ENCODE measurements at places on chromosomes 16 and 17.

GRCh38 chr16:27720731-27721530 is 171.0 kb downstream of the KATNIP start:
- no peak for DNase-seq

GRCh38 chr17:213286-214105 is 32.0 kb upstream of the DOC2B start:
- no peak for DNase-seq

DNA sequence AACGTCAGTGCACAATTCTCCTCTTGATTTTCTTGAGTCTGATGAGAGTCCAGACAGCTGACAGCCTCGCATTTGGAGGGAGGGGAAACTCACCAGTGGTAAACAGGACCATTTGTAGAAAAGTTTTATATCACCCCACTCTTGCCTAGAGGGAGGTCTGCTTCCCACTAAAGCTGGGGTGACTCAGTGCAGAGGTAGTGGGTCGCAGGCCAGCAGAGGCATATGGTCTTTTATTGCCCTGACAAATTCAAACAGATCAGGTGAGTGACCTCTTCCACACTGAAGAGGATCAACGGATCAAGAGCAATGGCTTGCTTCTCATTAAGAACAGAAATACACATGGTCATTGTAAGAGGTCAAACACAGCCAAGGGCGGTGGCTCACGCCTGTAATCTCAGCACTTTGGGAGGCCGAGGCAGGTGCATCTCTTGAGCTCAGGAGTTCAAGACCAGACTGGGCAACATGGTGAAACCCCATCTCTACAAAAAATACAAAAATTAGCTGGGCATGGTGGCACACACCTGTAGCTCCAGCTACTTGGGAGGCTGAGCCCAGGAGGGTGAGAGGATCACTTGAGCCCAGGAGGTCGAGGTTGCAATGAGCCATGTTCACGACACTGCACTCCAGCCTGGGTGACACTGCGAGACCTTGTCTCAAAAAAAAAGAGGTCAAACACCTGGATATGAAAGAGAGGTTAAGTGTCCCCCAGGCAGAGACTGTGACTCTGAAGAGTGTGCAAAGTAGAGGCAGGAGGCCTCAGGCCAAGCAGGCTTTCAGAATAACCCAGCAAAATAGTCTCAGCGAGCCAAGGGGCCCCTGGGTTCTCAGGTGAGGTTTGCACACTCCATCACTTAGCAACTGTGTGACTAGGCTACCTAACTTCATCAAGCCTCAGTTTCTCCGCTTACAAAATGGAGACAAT is 56.5 kb upstream of the ERN1 start:
- DNase-seq, result no peak

GRCh38 chr17:78892520-78892919 is 10.5 kb downstream of the CEP295NL start:
- DNase-seq, result no peak

DNA sequence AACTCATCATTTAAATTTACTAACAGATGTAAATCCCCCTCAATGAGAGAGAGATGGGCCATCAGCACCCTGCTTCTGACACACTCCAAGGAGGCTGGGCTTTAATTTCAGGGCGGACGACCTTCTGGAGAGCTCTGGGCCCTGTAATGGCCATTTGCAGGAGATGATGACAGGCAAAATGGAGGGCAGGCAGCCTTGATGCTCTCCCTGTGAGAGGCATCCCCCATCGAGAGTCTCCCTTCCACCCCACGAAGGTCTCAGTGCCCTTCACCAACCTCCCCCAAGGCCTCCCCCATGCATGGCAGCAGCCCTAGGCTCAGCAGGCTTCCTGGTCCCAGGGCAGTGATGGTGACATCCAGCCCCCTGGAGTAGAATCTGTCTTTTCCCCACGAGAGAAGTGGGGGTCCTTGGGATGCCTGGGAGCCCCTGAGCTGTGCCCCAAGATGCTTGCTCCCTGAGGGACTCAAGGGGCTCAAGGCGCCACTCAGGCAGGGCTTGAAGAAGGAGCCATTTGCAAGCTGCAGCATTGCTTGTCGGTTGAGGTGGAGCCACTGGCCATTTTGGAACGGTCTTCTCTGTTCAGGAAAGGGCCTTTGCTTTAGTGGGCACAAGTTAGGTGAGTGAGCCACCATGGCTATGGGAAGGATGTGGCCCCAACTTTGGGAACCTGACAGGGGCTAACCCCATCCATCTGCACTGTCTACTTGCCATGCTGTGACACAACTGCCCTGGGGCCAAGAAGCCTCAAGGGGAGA is 82.6 kb downstream of the C16orf78 start:
- DNase-seq, result no peak

GRCh38 chr17:36920032-36921005 is 17.0 kb upstream of the LHX1 start:
- no peak for DNase-seq

- DNase-seq, result peak; percentile 26
These were observed 40.7 kb downstream of the TMEM186 start for GRCh38 chr16:8756755-8757154.

DNA sequence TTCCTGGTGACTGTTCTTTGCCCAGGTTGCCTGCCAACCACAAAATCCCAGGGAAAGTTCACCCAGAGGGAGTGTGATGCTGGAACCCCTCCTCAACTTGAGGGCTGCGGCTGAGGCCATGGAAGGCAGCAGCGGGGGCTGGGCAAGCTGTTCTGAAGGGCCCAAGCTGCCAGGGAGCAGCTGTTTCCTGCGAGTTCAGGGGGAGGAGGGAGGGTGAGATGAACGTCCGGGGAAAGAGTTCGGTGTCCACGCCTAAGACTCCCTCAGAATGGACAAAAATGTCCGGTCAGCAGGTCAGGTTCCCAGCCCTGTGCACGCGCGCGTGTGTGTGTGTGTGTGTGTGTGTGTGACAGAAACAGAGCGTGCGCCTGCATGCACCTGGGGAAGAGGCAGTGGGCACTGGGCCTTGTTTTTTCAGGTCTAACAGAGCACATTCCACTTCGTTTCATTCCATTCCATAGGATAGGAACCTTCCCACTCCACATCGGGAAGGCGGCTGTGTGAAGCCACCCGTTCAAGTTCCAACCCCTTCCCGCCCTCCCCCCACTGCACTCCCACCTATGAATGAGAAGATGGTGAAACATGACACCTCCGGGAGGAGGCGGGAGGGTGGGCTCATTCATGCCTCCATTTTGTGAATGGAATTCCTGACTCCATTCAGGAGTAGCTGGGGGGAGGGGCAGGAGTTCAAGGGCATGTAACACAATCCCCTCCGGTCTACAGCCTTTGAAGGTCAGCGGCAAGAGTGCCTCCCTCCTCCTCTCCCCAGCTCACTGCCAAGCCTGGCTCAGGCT is 15.7 kb downstream of the ETV4 start:
- DNase-seq, result peak; percentile 81

GRCh38 chr16:72787514-72788268 is 260.2 kb downstream of the ZFHX3 start:
- no peak for DNase-seq

GRCh38 chr17:66941773-66942450 is 22.6 kb upstream of the CACNG4 start:
- DNase-seq, result no peak

- DNase-seq, result no peak
These were observed 16.2 kb upstream of the CSF3 start for GRCh38 chr17:39999067-39999466.

GRCh38 chr16:68490829-68491575 is 42.7 kb upstream of the SMPD3 start:
- DNase-seq, result no peak

- DNase-seq, result no peak
These were observed 311.1 kb upstream of the MAF start for GRCh38 chr16:79911660-79912059.

GRCh38 chr16:83023011-83023410 is 396.2 kb downstream of the CDH13 start:
- no peak for DNase-seq

DNA sequence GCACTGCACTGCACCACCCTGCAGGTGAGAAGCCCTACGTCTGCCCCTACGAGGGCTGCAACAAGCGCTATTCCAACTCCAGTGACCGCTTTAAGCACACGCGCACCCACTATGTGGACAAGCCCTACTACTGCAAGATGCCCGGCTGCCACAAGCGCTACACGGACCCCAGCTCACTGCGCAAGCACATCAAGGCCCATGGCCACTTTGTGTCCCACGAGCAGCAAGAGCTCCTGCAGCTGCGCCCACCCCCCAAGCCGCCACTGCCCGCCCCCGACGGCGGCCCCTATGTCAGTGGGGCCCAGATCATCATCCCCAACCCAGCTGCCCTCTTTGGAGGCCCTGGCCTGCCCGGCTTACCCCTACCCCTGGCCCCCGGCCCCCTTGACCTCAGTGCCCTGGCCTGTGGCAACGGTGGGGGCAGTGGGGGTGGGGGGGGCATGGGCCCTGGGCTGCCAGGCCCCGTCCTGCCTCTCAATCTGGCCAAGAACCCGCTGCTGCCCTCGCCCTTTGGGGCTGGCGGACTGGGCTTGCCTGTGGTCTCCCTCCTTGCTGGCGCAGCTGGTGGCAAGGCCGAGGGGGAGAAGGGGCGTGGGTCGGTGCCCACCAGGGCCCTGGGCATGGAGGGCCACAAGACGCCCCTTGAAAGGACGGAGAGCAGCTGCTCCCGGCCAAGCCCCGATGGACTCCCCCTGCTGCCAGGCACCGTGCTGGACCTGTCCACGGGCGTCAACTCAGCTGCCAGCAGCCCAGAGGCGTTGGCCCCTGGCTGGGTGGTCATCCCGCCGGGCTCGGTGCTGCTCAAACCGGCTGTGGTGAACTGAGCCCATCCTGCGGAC is 14.2 kb downstream of the PAM16 start:
- no peak for DNase-seq

DNA sequence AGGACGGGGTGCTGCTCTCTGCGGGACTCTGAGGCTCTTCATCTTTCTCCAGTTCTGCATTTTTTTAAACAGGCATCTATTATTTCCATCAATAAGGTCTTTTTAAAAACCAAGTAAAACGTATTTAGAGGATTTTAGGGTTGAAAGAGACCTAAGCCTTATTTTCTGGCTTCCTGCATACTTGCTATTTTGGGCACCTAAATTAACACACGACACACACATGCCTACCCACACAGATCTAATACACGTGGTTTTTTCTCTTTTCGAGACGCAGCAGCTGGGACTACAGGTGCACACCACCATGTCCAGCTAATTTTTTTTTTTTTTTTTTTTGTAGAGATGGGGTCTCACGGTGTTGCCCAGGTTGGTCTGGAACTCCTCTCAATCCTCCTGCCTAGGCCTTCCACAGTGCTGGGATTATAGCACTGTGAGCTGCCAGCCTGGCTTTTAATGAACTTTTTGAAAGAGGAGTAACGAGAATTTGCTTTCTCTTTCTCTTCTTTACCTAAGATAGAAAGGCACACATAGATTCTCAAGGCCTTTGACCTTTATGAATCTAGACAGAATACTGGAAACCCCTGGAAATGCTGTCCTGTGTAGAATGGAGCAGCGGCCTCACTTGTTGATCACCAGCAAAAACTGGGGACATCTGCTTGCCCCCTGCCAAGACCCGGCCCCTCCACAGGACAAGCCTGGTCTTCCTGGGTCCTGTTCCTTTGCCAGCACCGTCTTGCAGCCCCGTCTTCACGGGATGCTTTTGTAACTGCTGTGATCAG is 13.8 kb downstream of the DNAAF8 start:
- DNase-seq, result no peak

GRCh38 chr16:12193692-12194091 is 217.2 kb downstream of the SNX29 start:
- DNase-seq, result no peak
